ENCODE measurements at places on chromosomes 11 and 22.

GRCh38 chr11:49202287-49202976 is 6.0 kb downstream of the FOLH1 start:
- DNase-seq, result no peak

- DNase-seq, result peak; percentile 30
These were observed 84.0 kb upstream of the RCN1 start for GRCh38 chr11:32006799-32007388.

DNA sequence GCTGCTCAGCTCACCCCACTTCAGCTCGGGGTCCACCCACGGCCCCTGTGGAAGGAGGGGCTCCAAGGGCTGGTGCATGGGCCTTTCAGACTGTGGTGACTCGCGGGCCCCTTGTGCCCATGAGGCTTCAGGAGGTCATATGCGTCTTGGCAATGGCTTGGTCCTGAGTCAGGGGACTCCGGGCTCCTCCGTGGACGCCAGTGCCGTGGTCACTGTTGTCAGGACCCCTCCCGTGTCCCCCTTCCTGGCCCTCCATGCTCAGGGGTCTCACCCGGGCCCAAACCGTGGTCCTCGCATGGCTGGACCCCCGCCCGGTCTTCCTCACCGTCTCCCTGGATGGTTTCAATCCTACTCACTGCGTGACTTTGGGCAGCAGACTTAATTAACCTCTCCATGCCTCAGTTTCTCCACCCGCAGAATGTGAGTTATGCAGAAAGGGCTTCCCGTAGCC is 436.4 kb downstream of the TBC1D22A start:
- no peak for DNase-seq

GRCh38 chr11:59272771-59273372 is 60.1 kb upstream of the MPEG1 start:
- no peak for DNase-seq

DNA sequence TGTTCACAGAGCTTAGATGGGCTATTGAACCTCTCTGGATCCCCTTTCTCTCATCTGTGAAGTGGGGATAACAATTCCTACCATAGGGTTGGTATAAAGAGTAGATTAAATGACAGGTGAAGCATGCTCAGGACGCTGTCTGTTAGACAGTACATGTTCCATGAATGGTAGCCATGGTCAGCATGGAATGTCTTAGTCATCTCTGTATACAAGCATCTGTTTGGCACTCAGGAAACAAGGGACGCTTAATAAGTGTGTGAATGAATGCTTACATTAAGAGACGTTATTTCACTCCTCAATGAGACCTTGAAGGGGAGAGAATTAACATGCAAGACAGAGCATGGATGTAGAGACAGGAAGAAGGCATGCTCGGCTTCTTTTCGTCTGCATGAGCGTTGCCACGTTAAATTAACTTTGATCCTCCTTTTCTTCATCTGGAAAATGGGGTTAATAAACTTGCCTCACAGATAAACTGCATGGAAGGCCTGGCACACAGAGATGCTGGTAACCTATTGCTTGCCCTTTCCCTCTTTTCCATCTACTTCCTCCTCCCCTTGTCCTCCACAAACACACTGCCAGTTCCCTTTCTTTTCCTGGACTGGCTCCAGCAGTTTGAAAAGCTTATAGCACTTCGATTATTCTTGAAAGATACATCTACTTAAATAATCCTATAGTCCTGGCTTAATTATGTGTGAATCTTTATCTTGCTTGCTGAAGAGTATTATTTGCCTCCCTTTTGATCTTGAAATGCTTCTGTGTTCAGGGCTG is 267.2 kb upstream of the MTNR1B start:
- DNase-seq, result no peak

DNA sequence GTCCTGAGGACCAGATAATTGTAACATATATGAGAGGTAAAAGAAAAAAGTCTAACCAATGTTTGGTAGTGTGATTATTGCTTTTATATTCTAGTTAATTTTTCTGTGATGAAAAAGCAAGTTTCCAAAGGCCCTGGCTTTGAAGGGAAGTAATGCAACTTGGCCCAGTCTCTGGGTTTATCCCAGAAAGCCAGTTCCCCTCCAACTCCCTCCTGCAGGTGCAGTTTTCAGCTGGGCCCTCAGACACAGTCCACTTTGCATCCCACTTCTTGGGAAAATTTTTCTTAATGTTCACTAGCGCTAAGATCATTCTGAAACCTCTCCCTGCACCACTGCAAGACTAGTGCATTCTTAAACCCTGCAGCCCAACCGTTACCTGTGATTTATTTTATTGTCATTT is 586.8 kb downstream of the NTM start:
- DNase-seq, result no peak

DNA sequence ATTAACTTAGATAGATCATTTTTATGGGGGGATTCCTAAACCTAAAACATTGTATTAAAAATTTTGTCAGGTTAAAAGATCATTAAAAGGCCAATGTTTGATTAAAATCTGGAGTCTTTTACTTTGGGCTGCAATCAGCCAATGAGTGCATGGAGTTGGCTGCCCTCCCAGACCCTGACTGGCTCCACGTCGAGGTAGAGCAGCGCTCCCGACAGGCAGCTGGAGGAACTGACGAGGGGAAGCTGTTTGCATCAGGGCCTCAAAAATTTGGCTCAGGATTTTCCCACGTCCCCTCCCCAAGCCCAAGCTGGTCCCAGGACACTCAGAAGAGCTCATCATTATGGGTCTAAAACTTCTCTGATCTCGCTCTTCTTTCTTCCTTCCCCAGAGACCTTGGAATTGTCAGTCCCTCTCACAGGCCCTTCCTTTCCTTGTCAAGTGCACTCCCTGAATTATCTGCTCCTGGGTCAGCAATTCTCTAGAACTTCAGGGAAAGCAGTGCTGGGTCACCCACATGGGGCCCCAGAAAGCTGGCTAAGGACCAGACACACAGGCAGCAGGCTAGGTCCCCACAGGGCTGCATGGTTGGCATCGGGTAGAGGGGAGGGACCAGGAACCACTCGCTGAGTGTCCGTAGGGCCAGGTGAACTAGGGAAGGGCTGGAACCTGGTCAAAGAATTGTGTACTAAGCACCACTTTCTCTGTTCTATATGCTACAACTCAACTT is 119.6 kb upstream of the IGLL5 start:
- DNase-seq, result no peak

DNA sequence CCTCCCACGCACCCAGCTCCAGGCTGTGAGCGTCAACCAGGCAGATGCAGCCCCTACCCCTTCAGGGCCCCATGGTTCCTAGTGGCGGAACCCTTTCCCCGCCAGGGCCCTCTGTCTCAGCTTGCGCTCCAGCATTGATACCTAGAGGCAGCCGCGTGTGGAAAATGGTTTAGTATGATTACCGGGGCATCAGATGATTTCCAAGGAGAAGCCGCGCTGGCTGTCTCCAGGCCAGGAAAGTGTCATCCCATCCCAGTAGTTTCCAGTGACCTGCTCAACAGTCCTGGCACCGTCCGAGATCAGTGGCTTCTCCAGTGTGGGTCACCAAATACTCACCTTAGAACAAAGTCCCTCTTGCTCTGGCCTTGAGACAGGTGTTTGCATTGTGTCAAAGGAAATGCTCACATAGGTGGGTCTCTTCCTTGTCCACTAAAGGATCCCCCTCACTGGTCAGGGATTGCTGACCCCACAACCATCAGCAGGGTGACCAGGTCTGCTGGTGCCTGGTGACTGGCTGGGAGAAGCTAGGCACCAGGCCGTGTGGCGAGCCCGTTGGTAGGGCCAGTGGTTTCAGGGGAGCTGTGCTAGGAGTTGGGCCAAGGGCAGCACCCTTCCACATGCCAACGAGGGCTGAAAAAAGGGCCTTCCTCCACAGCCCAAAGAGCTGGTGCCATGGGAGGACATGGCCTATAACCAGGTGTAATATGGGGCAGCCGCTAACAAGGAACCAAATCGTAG is 109.4 kb downstream of the MORC2 start:
- DNase-seq, result no peak

DNA sequence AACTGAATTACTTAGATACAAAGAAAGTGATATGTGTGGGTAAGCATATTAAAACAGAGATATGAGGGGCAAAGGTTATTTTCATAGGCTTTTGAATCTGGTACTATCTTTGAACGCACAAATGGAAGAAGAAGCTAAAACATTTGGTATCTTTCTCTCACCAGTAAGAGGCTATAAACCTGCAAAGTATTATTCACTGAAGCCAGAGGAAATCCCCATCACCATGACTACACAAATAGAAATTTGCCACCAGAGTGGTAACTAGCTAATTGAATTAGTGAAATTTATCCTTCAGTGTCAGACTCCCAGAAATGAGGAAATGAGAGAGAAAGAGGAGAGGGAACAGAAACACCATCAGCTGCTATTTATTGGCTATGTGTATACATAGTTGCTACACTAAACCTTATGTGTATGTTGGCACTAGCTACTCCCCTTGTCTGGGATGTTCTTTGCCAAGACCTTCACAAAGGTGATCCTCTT is 503.4 kb downstream of the DLG2 start:
- no peak for DNase-seq

- DNase-seq, result no peak
These were observed 59.8 kb downstream of the SLC25A17 start for GRCh38 chr22:40759294-40759840.

DNA sequence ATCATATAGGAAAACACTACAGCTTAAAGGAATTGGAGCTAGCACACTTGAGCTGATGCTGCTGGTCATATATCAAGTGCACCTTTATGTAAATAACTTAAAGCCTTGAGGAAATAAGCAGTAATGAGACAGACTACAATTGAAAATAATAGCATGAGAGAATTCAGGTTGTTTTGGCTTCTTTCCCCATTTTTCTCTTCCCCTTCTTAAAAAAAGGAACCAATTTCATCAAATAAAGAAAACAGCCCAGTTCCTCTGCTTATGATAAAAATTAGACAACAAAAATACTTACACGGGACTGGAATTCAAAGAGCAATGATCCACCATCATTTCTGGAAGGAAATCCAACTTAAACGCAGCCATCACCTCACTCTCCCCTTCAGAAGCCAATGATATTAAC is 50.2 kb upstream of the RAPSN start:
- no peak for DNase-seq

DNA sequence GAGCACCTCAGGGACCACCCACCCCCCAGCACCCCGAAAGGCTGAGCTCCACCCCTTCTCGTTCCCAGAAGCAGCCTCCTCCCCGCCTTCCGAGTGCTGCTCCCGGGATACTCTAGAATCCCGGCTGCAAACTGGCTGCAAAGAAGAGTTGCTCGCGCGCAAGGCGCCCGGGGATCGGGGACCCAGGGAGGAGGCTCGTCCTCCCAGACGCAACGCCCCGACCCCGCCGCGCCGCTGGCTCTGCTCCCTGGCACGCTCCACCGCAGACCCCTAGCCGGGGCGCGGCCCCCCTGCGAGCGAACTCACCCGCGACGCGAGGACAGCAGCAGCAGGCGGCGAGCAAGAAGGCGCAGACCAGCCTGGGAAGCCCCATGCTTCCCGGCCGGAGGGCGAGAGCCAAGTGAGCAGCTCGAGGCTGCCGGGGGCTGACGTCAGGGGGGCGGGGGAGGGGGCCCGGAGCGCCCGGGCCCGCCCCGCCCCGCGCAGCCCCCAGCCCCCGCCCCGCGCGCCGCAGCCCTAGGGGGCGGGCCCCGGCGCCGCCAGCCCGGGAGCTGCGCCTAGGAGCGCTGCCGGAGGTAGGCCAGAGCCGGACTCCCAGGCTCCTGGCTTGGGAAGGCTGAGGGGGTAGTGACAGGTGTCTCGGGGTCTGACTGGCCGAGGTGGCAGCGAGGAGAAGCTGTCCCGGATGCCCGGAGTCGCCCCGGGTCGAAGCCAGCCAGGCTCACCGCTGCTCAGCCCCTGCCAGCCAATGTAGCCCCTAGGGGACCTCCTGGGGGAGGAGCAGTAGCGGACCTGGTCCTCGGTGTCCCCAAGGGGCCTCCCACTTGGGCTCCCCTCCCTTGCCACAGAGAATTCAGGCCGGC is at the start of gene MCAM:
Gene MCAM (minus strand): TSS at position 402 of the 863 bp plus-strand sequence. CDS start 29 bp downstream, at position 373.
- peak; percentile 54 for DNase-seq

- no peak for DNase-seq
These were observed 57.9 kb downstream of the GRAMD4 start for GRCh38 chr22:46678003-46678657.

DNA sequence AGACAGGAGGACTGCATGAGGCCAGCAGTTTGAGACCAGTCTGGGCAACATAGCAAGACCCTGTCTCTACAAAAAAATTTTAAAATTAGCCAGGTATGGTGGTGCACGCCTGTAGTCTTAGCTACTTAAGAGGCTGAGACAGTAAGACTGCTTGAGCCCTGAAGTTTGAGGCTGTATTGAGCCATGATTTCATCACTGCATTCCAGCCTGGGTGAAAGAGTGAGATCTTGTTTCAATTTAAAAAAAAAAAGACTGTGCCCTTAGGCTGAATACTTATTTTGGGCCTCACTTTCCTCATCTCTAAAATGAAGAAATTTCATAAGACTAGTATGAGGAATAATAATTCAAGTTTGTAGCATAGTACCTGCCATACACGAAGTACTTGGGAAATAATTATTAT is 6.9 kb downstream of the AQP11 start:
- DNase-seq, result peak; percentile 74

DNA sequence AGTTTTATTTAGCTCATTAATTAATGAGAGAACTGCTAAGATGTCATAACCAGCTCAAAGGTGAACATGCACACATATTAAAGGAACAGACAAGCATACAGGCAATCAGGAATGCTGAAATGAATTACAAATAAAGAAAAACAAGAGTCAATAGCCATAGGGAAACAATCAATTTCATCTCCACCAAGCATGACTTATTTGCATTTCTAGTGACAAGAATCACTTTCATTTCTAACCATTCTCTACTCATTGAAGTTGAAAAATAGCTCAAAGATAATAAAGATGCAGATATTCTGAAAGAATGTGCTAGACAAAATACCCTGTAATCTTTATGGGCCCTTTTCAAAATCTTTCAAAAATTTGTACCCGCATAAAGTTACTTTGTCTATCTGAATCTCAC is 23.2 kb downstream of the ISX start:
- no peak for DNase-seq

- DNase-seq, result no peak
These were observed 187.5 kb downstream of the CADM1 start for GRCh38 chr11:115316696-115317095.

- DNase-seq, result no peak
These were observed 319.2 kb downstream of the SOX6 start for GRCh38 chr11:16037179-16037578.

- DNase-seq, result no peak
These were observed 1434.7 kb downstream of the BRD1 start for GRCh38 chr22:48393041-48393370.

GRCh38 chr11:340539-341512 is 20.2 kb upstream of the IFITM3 start:
- DNase-seq, result no peak

DNA sequence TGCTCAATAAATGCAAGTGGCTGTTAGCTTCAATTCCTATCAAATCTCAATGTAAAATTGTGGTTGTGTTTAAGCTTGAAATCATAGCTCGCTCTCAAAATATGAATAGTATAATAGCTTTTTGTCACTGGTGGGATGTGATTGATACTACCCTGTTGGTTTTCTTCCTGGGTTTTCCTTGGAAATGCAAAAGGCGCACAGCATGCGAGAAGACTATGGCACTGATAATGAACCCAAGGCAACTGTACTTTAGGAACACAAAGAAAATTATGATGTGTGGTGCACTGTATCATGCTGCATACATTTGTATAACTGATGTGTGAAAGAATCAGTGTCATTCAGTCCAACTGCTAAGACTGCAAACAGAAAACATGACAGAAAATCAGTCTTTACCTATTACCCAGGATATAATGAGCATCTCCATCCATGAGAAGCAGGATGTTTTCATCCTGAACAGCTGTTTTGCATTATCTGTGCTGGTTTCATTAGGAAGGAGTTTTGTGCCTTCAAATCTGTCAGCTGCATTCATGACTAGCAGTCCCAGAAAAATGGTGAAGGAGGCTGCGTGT is 101.2 kb downstream of the TRPC6 start:
- DNase-seq, result no peak

GRCh38 chr22:33837826-33838225 is 82.5 kb downstream of the LARGE1 start:
- no peak for DNase-seq

GRCh38 chr11:66607126-66607834 is 9.2 kb upstream of the RBM14 start:
- DNase-seq, result peak; percentile 88

Data from amniotic epithelial cell (primary cell).